ENCODE measurements at places on chromosomes 1 and 21. TPM values are rescaled to one million over a fixed set of nuclear protein-coding genes. Genes with fewer than 3 reads are reported as not detected.

DNA sequence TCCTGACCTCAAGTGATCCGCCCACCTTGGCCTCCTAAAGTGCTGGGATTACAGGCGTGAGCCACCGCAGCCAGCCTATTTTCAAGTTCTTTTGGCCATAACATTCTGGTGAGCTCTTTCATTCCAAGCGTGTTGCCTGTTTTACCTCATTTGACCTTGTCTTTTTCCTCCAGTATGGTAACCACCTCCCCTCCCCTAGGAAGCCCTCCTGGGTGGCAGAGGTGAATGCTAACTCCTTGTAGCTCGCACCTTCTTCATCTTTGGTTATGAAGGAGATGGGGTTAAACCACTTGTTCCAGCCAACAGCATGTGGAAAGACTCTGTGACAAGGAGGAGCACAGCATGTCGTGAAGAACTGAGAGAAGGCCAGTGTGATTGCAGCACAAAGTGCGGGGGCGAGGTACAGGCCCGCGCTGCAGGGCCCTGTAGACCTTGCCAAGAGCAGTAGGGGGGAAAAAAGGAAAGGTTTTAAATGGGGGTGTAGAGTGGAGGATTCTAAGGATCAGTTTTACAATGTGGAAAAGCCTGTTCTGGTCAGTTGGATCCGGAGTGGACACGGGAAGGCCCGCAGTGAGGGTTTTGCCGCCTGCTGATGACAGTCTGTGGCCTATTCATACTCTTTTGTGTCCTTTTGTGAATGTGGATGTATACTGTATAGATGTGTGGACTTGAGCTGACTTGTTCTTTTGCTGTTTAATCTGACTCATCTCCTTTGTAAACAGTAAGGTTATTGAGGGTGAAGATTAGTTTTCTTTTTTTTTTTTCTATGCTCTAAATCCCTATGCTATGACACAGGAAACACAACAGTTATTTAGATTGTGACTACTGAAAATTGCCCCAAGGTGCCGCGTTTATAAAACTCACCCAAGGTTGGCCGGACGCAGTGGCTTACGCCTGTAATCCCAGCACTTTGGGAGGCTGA lies 7.5 kb upstream of the ZNF436 start:
- no peak for DNase-seq

Gene OLFML2B
- total RNA-seq = 2.2 TPM

- no peak for DNase-seq
These were observed 99.0 kb downstream of the KCNK2 start for GRCh38 chr1:215181518-215181917.

GRCh38 chr1:73903092-73903491 lies 294.9 kb downstream of the LRRIQ3 start:
- DNase-seq = no peak

Gene TMEM240
- total RNA-seq = 1.3 TPM

- peak; percentile 30 for DNase-seq
These were observed 8.2 kb downstream of the MATN1 start for GRCh38 chr1:30715216-30715615.

- no peak for DNase-seq
These were observed 149.5 kb downstream of the SLC30A10 start for GRCh38 chr1:219778793-219779369.

Measured in psoas muscle (tissue), 8 donors.